ENCODE measurements at places on chromosomes 16 and 17. TPM values are rescaled to one million over a fixed set of nuclear protein-coding genes. Genes with fewer than 3 reads are reported as not detected.

- H3K4me1 ChIP-seq = peaks cover 3% of the 10 kb centered on the region
- H3K4me3 ChIP-seq = no peak overlapping the region
- H3K36me3 ChIP-seq = no peaks in the 10 kb centered on the region
- H3K27ac ChIP-seq = no peak overlapping the region
These were observed 32.2 kb upstream of the CRYBA1 start for GRCh38 chr17:29214215-29215146.

- DNase-seq = no peak
- H3K27me3 ChIP-seq = no peaks in the 10 kb centered on the region
- H3K4me1 ChIP-seq = peaks cover 62% of the 10 kb centered on the region
These were observed 276.9 kb downstream of the SOX9 start for GRCh38 chr17:72397687-72398086.

Gene HS3ST6
- not detected for total RNA-seq

DNA sequence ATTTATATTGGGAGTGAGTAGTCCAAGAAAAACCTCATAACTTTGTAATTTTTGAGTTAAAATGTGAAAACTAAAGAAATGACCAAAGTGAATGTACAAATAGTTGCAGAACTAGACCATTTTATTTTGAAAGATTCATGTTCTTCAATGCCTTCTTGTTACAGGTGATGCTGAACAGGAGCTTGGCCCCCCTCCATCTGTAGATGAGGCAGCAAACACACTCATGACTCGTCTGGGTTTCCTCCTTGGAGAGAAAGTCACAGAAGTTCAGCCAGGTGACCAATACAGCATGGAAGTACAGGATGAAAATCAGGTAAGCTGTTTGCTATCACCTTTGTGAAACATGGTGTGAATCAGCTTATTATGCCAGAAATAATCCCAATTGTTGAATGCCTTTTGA lies 227.8 kb downstream of the TANC2 start:
- no peak overlapping the region for H3K4me3 ChIP-seq
- H3K36me3 ChIP-seq = no peaks in the 10 kb centered on the region
- no peak overlapping the region for H3K27ac ChIP-seq
- H3K27me3 ChIP-seq = no peaks in the 10 kb centered on the region
- no peaks in the 10 kb centered on the region for H3K4me1 ChIP-seq

Gene FOXC2
- 8.7 TPM for total RNA-seq

Gene GJD3
- 0.71 TPM for total RNA-seq

GRCh38 chr17:49344914-49345313 lies 17.1 kb downstream of the ZNF652 start:
- H3K27me3 ChIP-seq = no peaks in the 10 kb centered on the region
- no peaks in the 10 kb centered on the region for H3K4me1 ChIP-seq
- no peak overlapping the region for H3K27ac ChIP-seq
- no peak overlapping the region for H3K4me3 ChIP-seq

- H3K27ac ChIP-seq = no peak overlapping the region
- no peaks in the 10 kb centered on the region for H3K27me3 ChIP-seq
- peaks cover 6% of the 10 kb centered on the region for H3K36me3 ChIP-seq
- H3K4me1 ChIP-seq = peaks cover 15% of the 10 kb centered on the region
These were observed 4.0 kb downstream of the SKA2 start for GRCh38 chr17:59151006-59151405.

DNA sequence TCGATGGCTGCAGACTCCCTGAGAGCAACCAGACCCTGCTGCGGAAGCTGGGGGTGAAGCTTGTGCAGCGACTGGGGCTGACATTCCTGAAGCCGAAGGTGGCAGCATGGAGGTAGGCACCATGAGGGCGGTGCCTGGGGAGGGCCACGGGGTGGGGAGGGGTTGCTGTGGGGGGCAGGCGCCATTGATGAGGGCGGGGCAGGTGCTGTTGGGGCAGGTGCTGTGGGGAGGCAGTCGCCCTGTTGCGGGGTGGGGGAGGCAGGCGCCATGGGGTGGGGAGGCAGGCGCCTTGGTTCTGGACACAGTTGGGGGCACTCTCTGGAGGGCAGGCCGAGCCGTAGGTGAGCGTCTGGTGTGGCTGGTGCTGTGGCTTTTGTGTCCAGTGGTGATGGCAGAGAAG lies 38.9 kb downstream of the ZNF750 start:
- peaks cover 18% of the 10 kb centered on the region for H3K36me3 ChIP-seq
- H3K27me3 ChIP-seq = no peaks in the 10 kb centered on the region
- H3K27ac ChIP-seq = peak overlapping the region; percentile 16
- DNase-seq = no peak
- H3K4me1 ChIP-seq = no peaks in the 10 kb centered on the region

DNA sequence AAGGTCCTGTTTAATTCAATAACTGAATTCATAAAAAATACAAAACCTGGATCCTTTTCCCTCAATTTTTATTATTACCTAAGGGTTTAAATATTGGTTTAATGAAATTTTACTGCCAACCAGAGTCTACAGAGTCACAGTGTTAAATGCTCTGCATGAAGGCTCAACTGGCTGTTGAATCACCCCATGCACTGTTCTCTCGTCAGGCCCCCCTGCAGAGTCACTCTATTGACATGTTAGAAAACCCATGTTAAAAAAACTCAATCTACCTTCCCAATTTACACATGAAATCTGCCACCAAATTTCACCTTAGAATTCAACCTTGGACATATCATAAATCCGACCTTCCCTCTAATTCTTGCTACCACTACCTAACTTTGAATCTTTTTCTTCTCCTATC lies 43.3 kb upstream of the ULK2 start:
- peaks cover 8% of the 10 kb centered on the region for H3K36me3 ChIP-seq
- no peak overlapping the region for H3K27ac ChIP-seq
- no peak overlapping the region for H3K4me3 ChIP-seq
- H3K27me3 ChIP-seq = no peaks in the 10 kb centered on the region
- no peak for DNase-seq

DNA sequence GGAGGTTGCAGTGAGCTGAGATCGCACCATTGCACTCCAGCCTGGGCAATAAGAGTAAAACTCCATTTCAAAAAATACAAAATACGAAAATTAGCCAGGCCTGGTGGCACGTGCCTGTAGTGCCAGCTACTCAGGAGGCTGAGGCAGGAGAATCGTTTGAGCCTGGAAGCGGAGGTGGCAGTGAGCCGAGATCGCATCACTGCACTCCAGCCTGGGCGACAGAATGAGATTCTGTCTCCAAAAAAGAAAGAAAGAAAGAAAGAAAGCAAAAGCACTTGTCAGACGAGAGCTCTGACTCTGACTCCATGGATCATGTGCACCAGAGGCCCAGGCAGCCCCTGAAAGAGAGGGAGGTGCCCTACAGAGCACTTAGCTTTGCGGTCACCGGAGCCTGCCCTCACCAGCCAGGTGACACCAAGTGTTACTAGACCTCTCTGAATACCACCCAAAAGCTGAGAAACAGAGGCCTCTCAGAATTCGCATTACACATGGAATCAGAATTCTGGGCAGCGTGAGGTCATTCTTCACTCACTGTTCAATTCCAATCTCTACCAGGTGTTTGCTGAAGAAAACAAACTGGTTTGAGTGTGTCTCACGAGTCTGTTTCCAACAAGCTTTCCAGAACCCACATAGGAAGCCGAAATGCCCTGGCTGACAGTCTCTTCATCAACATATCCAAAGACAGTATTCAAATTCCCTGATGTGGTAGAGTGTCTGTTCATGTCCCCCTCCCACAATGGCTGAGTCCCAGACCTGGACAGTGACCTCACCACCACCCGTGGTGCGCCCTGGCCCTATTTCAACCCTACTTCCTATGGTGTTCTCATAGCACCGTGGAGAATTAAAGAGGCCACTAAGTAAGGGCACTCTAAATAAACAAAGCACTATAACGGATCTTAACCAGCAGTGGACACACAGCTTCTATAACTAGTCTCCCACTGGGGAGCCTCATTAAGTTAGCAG lies 1.5 kb downstream of the FLCN start:
- H3K27me3 ChIP-seq = no peaks in the 10 kb centered on the region
- DNase-seq = no peak

- no peaks in the 10 kb centered on the region for H3K27me3 ChIP-seq
- H3K4me3 ChIP-seq = no peak overlapping the region
- H3K27ac ChIP-seq = peak overlapping the region; percentile 84
- H3K36me3 ChIP-seq = peaks cover 46% of the 10 kb centered on the region
- DNase-seq = no peak
These were observed 126.3 kb downstream of the ABCC1 start for GRCh38 chr16:16075488-16076422.

Gene TBC1D3
- not detected for total RNA-seq

DNA sequence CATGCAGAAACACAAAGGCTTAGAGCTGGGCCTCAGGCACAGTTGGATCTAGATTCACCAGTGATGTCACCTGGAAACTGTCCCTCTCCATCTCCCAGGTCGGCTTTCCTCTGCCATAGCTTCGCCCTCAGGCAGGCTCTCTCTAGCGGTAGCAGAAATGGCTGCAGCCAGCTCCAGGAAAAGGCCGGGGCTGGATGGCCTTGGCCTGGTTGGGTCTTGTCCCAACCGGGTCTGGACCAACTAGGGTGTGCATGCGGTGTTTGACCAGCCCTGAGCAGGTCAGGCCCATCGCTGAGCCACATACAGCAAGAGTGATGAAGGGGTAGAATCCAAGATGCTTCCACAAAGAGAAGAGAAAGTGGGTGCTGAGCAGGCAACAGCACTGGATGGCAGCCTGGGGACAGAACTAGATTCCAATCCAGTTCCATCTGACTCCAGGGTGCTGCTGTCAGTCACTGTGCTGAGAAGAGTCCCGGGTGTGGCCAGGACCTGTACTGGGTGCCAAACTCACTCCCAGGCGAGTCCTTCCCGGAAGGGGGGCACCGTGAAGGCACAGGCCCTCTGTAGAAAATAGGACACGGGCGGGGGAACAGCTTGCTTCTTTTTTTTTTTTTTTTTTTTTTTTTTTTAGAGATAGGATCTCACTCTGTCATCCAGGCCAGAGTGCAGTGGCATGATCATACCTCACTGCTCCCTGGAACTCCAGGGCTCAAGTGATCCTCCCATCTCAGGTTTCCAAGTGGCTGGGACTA lies 51.8 kb downstream of the SOCS3 start:
- no peak overlapping the region for H3K4me3 ChIP-seq
- no peak for DNase-seq
- peaks cover 9% of the 10 kb centered on the region for H3K4me1 ChIP-seq
- no peaks in the 10 kb centered on the region for H3K27me3 ChIP-seq

DNA sequence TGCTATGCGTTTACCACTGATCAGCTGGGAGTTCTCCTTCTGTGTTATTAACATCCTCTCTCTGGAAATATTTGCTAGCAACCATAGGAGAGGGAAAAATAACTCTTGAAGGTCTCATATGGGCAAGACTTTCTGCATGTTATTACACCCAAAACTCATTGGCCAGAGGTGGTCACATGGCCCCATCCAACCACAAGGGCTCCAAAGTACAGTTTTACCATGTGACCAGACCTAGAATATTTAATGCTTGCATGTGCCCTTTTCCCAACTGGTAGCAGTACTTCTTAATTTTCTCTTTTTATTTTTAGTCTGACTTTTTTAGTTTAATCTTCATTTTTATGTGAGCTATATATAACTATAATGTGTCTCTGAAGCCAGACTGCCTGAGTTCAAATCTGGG lies 141.0 kb upstream of the NOG start:
- DNase-seq = no peak
- no peak overlapping the region for H3K4me3 ChIP-seq
- peaks cover 28% of the 10 kb centered on the region for H3K27me3 ChIP-seq
- no peak overlapping the region for H3K27ac ChIP-seq

- peak; percentile 99 for DNase-seq
- H3K36me3 ChIP-seq = peaks cover 48% of the 10 kb centered on the region
- H3K27ac ChIP-seq = peak overlapping the region; percentile 98
- H3K4me3 ChIP-seq = peak overlapping the region; percentile 89
These were observed 15.8 kb downstream of the ZNF213 start for GRCh38 chr16:3150346-3151218.

Gene FBXL16
- total RNA-seq = 4.6 TPM

Gene TEX19
- not detected for total RNA-seq

GRCh38 chr16:17339764-17340541 lies 130.8 kb downstream of the XYLT1 start:
- H3K27me3 ChIP-seq = no peaks in the 10 kb centered on the region
- no peak overlapping the region for H3K27ac ChIP-seq
- H3K4me1 ChIP-seq = no peaks in the 10 kb centered on the region
- peaks cover 6% of the 10 kb centered on the region for H3K36me3 ChIP-seq
- peak; percentile 39 for DNase-seq

- H3K36me3 ChIP-seq = no peaks in the 10 kb centered on the region
- no peak overlapping the region for H3K27ac ChIP-seq
- H3K4me1 ChIP-seq = no peaks in the 10 kb centered on the region
- no peaks in the 10 kb centered on the region for H3K27me3 ChIP-seq
These were observed 445.7 kb downstream of the CDH8 start for GRCh38 chr16:61590577-61590976.

Gene TMC8
- total RNA-seq = 1.1 TPM

DNA sequence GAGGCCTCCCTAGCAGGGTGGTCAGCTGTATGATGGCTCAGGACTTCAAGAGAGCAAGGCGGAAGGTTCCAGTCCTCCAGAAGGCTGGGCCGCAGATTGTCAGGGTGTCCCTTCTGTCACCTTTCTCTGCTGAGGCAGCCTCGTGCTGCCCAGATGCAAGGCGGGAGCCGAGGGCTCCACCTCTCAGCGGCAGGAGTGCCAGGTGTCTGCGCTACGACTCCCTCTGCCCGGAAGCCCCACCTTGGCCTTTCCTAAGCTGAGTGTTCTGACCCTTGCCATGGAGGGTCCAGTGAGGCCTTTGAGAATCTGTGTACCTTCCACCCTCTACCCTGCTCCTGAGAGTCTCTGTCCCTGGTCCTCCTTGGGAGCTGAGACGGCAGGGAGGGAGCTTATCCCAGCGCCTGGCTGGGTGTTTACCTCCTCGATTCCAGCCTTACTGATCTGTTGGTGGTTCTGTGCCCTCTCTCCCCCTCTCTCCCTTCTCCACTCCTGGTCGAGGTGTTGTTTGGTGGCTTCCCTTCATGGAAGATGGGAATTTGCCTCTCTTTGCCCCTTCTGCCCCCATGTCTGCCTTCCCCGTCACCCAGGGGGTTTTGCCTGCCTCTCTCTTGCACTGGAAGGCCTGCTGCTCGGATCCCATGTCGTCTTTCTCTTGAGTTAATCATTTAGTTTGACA lies 2.2 kb upstream of the ZNF750 start:
- peaks cover 9% of the 10 kb centered on the region for H3K4me1 ChIP-seq
- H3K36me3 ChIP-seq = no peaks in the 10 kb centered on the region
- H3K27ac ChIP-seq = no peak overlapping the region
- no peak for DNase-seq
- no peak overlapping the region for H3K4me3 ChIP-seq

DNA sequence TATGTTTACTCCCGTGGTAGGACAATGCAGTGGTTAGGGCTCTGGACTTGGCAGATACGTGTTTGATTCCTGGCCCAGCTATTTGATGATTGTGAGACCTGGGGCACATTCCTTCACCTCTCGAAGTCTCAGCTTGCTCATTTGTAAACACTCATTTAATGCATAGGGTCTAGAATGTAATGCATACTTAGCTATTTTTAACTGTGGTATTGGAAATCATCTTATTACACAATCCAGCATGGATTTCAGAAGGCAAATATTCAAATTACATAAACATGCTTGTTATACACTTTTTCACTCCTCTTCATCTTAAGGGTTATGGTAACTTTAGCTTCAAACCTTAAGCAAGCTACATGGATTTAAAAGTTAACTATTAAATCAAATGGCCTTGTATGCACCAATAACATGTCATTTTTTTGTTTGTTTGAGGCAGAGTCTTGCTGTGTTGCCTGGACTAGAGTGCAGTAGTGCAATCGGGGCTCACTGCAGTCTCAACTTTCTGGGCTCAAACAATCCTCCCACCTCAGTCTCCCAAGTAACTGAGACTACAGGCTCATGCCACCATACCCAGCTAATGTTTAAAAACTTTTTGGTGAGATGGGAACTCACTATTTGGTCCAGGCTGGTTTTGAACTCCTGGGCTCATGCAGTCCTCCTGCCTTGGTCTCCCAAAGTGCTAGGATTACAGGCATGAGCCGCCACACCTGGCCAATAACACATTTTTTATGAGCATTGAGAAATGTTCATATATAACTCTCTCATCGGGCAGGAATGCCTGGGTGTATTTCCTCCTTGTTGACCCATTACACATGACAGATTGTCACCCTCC lies 52.5 kb downstream of the VAT1L start:
- no peak for DNase-seq
- peaks cover 45% of the 10 kb centered on the region for H3K27me3 ChIP-seq
- H3K36me3 ChIP-seq = no peaks in the 10 kb centered on the region
